ENCODE measurements at places on chromosomes 16 and 17. TPM values are rescaled to one million over a fixed set of nuclear protein-coding genes. Genes with fewer than 3 reads are reported as not detected.

GRCh38 chr17:61230461-61230860 is 169.2 kb upstream of the TBX2 start:
- no peak for DNase-seq

DNA sequence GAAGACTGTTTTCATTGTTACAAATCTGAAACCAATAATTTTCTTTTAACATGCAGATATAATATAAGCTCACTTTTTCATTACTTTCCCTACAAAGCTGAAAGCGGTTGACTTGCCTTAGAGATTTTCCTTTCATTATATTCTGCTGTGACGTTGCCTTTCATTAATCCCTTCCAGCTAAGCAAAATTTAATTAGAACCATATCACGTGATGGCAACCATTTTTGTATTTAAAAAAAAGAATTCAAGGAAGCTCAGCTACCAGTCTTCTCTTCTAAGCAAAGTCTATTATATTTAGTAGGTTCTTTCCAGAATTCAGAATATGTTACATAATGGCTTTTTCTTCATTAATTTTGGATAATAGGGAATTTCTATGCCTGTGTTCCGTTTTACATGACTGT is 186.5 kb downstream of the PRKCA start:
- DNase-seq = no peak

DNA sequence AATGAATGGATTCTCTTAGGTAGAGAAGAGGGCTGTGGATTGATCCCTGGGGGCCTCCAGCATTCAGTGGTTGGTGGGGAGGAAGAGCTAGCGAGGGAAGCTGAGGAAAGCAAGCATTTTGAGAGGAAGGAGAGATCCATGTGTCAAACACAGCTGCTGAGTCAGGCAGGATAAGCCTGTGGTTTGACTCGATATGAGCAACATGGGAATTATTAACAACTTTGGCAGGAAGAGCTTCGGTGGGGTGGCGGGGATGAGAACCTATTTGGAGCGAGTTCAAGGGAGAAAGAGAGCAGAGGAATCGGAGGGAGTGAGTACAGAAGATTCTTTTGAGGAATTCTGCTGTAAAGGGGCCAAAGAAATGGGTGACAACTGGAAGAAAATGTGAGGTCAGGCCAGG is 59.5 kb upstream of the CDC42EP4 start:
- no peak for DNase-seq

DNA sequence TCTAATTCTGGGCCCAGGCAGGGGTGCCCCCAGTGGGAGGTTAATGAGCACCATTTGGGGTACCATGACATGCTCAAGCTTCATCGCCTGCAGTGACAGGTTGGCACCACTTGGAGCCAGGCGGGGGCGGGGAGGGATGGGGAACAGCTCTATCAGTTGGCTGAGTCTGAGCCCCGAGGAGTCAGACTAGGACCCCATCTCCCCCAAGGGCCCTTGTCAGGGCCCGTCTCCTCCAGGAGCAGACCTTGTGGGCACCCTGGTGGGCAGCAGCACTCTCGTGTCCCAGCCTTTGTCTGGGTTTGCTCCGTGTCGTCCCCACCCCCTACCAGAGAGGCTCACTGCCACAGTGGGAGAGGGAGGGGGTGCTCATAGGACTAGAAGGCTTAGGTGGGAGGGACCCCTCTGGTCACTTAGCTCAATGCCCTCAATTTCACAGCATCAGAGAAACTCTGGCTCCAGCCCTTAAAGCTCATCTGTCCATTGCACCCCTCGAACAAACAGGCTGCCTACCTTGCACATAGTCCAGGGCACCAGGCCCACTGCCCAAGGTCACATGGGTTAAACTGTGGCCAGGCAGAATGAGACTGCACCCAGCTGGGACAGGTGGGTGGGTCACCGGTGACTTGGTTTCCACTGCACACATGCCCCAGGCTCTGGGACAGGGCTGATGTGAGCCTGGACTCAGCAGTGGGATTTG is 4.1 kb downstream of the PPP1R9B start:
- peak; percentile 62 for DNase-seq

GRCh38 chr16:89009343-89010209 is 32.6 kb upstream of the CBFA2T3 start:
- DNase-seq = peak; percentile 54

DNA sequence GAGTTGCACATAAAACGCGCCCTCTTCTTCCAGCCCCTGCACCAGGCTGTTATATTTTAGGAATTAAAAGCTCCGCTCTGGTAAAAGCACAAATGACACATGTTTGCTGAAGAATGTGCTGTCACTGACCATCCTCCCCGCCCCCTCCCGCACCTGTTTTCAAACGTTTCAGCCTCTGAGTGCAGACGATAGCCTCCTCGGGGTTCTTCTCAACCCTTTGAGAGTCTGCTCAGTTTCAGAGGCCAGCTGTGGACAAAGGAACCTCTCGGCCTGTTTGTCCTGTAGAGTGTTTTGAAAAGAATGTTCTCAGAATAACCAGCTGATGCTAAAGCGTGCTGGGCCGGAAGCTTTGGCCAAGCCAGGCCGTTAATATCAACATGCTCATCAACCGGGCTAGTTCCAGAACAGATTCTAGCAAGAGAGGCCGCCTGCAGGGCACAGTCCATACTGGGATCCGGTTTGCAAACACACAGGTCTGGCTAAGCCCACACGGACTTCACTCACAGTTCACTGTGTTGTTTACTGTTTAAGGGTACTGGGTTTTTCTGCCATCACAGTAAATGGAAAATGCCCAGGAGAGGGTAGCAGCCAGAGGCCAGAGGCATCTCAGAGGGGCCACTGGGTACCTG is 6.4 kb upstream of the CACNG4 start:
- DNase-seq = no peak

- no peak for DNase-seq
Observed at GRCh38 chr16:77834635-77835540, 46.5 kb downstream of the VAT1L start.

- no peak for DNase-seq
Observed at GRCh38 chr16:63216696-63217423, 1180.6 kb upstream of the CDH8 start.

GRCh38 chr16:24972608-24973220 is 42.5 kb downstream of the ARHGAP17 start:
- DNase-seq = no peak

- peak; percentile 45 for DNase-seq
Observed at GRCh38 chr17:72135546-72136325, 14.9 kb downstream of the SOX9 start.

SIRT7 gene
- total RNA-seq = 8.3 TPM

TBC1D3I gene
- 0.59 TPM for total RNA-seq

NLRC3 gene
- total RNA-seq = 1.3 TPM

NOL11 gene
- total RNA-seq = 28.1 TPM

KRTAP4-7 gene
- not detected for total RNA-seq

FBXO31 gene
- total RNA-seq = 47.8 TPM

CDT1 gene
- 0.57 TPM for total RNA-seq

P2RX5 gene
- total RNA-seq = 12.5 TPM

NXPH3 gene
- total RNA-seq = 4.8 TPM

CMTM4 gene
- 15.7 TPM for total RNA-seq
